Activated gamma-delta T cell (primary cell): ENCODE measurements at places on chromosomes 3 and 15.

GRCh38 chr3:100614941-100615340, 5.5 kb downstream of the ADGRG7 start:
- no peak for DNase-seq

DNA sequence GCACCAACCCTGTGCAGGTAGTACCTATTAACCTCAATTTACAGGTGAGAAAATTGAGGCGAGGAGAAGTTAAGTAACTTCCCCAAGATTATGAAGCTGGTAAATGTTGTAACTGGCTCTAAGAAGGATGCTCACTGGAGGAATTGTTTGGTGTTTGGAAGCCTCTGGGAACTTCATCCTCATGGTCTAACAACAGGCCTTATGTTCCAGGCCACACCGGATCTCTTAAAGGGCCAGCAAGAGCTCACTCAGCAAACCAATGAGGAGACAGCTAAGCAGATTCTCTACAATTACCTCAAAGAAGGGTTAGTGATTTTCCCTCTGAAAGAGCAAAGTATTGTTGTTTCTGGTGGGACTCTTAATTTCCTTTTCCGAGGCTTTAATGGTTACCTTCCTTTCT, 63.9 kb downstream of the CGNL1 start:
- no peak for DNase-seq

GRCh38 chr3:21621181-21621651, 129.8 kb downstream of the ZNF385D start:
- no peak for DNase-seq

DNA sequence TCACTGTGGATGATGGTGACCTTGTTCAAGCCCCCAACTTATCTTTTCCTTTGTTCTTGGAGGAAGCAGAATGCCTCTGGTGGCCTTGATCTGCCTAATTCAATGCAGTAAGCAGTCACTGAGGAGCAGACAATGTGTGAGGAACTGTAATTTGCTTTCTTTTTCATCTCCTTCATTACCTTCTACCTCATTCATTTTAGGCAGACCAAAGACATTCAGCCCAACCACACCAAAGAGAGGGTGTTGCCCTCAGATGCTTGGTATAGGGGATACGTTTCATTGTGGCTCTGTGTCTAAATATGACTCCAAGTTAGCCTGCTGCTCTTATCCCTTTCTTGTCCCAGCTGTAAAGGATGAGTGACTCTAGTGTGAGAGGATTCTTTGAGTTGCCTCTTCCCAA, 15.3 kb downstream of the EXOSC7 start:
- DNase-seq, result no peak

GRCh38 chr3:117955196-117955595, 1079.5 kb downstream of the IGSF11 start:
- no peak for DNase-seq

DNA sequence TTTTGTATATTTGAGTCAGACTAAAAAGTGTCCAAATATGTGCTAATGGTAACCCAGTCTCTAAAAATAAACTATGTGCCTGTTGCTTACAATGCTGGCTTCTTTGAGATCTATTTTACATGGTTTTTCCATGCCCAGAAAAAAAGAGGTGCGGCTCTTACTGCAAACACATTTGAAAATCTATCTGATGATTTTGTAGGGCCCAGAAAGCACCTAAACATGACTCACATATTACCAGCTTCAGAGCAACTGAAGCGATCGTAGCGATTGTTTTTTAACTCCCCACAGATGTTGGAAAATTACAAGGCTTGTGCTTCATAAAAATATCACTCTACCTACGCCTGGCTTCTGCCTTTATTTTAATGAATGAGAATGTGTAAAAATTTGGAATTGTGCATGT, 53.5 kb downstream of the SUCNR1 start:
- no peak for DNase-seq

GRCh38 chr3:127622772-127623576, 6.0 kb upstream of the PODXL2 start:
- DNase-seq, result no peak
